Activated T-helper 1 cell treated with anti-CD3 and anti-CD28 coated beads, Interleukin-2, amount 50 U/mL, for 16 hours (primary cell): ENCODE measurements at places on chromosomes 3 and 15.

GRCh38 chr3:124261306-124261705, 269.4 kb upstream of the ROPN1 start:
- DNase-seq: no peak

DNA sequence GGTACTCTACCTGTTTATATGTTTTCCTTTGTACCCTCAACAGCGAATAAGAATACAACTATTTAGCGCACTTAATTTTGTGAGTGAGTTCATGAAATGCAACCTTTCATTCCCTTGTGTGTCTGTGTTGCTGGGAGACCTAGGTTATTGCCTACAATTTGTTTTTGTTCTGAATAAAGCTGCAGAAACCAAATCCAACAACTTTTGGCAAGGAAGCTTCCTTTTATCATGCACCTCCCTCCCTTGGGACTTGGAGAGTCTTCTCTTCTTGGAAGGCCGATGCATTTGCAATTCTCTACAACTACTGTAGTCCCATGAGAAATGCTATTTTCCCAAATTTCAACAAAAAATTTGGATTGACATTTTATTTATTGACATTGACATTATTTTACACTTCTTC, 1002.4 kb upstream of the CADM2 start:
- no peak for DNase-seq

DNA sequence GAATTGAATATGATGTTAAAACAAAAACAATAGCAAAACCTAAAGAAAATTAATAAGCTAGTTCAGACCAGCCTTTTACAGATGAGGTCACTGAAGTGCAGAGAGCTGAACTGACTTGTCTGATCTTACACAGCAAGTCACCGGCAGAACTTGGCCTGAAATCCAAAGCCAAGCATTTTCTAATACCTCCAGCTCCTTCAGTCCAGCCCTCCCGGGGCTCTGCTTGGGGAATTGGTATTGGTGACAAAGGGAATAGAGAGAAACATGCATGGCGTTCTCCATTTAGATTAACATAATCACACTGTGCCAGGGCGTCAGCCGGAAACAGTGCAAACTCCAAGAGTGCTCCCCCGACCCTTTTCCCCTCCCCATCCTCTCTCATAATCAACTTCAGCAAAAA, 14.1 kb upstream of the ZSCAN2 start:
- DNase-seq: no peak

- no peak for DNase-seq
Measured at GRCh38 chr3:18122264-18122663, 302.9 kb downstream of the SATB1 start.

DNA sequence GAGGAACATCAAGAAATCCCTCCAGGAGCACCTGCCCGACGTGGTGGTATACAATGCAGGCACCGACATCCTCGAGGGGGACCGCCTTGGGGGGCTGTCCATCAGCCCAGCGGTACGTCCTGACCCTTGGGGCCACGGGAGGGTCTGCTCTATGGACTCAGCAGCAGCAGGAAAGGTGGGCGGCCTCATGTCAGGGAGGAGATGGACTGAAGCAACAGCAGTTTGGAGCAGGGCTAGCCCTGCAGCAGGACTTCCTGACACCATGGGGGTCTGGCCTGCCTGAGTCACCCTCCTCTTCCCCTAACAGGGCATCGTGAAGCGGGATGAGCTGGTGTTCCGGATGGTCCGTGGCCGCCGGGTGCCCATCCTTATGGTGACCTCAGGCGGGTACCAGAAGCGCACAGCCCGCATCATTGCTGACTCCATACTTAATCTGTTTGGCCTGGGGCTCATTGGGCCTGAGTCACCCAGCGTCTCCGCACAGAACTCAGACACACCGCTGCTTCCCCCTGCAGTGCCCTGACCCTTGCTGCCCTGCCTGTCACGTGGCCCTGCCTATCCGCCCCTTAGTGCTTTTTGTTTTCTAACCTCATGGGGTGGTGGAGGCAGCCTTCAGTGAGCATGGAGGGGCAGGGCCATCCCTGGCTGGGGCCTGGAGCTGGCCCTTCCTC, 24.2 kb downstream of the HDAC11 start:
- DNase-seq: no peak

- DNase-seq: no peak
Measured at GRCh38 chr3:23940775-23941174, 4.3 kb upstream of the NR1D2 start.

GRCh38 chr15:95205077-95205476, 973.7 kb downstream of the MCTP2 start:
- DNase-seq: no peak

GRCh38 chr3:144028798-144029411, 57.3 kb downstream of the DIPK2A start:
- DNase-seq: no peak

GRCh38 chr15:99185414-99186130, 63.8 kb downstream of the TTC23 start:
- no peak for DNase-seq

DNA sequence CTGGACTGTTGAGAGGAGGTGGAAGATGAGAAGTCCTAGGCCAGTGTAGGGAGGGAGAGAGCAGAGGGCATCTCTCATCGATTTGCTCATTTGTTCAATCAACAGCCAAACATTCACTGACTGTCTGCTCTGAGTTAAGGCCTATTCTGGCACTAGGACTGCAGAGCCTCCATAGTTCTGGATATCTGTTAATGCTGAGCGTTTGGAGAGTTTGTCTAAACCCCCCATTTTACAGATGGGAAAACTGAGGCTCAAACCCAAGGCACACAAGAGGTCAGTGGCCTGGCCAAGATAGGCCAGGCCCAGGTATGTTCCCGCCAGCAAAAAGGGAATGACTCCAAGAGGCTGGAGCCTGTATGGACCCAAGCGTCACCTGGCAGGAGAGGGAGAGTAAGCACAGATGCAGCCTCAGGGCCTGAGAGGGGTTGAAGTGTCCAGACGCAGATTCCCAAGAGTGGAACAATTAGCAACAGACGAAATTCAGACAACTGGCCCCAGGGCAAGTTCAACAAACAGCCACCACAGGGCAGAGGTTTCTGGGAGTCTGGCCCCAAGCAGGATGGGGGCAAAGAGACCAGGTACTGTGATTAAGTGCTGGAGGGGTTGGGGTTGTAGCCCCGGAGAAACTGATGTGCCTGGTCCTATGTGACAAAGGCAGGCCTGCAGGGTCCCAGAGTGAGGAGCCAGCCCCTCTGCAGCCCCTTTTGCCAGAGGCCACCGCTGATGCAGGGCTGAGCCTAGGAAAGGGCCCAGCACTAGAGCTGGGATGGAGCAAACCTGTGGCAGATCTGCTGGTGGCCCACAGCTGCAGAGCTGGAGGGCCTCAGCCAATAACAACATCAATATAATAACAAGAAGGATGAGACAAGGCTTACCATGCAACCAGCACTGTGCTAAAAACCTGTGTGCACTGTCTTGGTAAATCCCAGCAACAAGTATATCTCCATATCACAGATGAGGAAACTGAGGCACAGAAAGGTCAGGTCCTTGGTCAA, 245.1 kb upstream of the TLE3 start:
- no peak for DNase-seq

DNA sequence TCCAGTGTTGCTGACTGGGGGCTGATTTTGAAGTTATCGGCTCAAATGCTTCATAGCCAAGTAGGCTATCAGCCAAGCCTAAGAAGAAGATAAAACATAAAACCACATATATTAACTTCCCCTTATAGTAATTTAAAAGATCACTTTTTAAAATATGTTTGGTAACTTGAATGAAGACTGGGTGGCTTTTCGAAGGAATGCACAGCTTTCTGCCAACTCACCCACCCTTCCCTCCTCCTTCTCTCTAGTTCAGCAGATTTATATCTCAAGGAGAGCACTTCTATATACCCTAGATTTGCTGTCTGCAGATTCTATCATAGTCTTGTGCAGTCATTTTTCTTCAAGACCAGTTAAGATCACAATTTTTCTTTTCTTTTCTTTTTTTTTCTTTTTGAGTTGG, 189.4 kb upstream of the CHRM5 start:
- DNase-seq: no peak

GRCh38 chr15:59764775-59765174, 75.7 kb upstream of the BNIP2 start:
- DNase-seq: no peak

GRCh38 chr3:181317508-181317907, 328.0 kb upstream of the DNAJC19 start:
- DNase-seq: no peak

DNA sequence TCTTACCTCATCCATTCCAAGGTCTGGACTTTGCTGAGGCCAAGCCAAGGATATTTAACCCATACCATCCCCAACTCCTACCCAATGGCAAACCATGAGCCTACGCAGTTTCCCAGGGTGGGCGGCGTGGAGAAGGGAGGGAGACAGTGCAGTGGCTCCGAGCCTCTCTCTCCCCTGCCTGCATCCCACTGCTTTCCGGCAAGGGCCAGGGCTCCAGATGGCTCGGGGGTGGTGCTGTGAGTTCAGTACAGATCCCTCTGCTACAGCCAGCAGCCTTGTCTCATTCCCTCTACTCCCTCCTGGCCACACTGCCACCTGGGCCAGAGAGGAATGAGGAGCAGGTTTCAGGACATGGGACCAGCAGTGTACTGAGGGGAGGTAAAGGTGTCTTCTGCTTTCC, 44.3 kb upstream of the APEH start:
- DNase-seq: no peak

DNA sequence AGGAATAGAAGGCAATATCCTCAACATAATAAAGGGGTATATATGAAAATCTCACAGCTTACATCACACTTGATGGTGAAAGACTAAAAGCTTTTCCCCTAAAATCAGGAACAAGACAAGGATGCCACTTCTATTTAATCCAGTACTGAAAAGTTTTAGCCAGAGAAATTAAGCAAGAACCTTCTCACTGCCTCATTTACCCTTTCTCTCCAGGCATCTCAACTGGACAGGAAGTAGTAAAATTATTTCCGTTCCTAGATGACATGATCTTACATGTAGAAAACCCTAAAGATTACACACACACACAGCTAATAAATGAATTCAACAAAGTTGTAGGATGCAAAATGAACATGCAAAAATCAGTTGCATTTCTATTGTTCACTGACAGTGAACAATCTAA, 11.2 kb downstream of the SCAP start:
- DNase-seq: no peak

GRCh38 chr3:70090322-70090913, 90.9 kb downstream of the SAMMSON start:
- no peak for DNase-seq

- no peak for DNase-seq
Measured at GRCh38 chr15:78170848-78171773, 21.9 kb downstream of the IDH3A start.

GRCh38 chr15:99249270-99249841, at the start of gene TTC23:
TTC23 (minus strand) TSS chr15:99249581; CDS start chr15:99228712, 20,869 bp downstream.
- DNase-seq: no peak
